ENCODE measurements at places on chromosomes 3 and 15.

- peak; percentile 48 for DNase-seq
These were observed 202.8 kb upstream of the MRPL3 start for GRCh38 chr3:131705558-131706051.

GRCh38 chr3:130093741-130094391 is 12.2 kb downstream of the ALG1L2 start:
- no peak for DNase-seq

GRCh38 chr3:197528190-197528589 is 27.6 kb downstream of the BDH1 start:
- no peak for DNase-seq

DNA sequence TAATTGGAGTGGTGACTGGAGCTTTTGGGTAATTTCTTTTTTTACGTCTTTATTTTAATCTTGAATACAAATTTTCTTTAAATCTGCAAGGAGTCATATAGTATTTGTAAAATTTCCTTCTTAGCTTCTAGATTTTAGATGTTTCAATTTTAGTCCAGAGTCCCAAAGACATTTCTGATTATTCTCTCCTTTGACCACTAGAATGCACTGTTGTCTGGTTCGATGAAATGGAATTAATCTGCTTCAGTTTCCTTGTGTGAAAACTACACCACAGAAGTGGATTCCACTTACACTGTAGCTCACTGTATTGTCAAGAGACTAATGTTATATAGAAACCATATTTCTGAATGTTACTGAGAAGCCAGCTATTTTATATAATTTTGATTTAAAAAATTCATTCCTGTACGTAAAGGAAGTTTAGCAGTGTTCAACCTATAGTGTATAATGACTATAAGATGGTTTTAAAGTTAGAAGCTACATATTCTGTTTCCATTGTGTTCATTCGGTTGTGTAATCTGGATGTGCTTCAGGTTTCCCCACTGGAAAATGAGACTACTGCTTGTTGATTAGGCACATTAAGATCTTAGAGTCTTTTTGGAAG is 6.1 kb downstream of the GRAMD1C start:
- DNase-seq: no peak

GRCh38 chr15:25848784-25849156 is 14.4 kb downstream of the ATP10A start:
- peak; percentile 28 for DNase-seq

- no peak for DNase-seq
These were observed 33.3 kb downstream of the CA12 start for GRCh38 chr15:63348392-63348791.

DNA sequence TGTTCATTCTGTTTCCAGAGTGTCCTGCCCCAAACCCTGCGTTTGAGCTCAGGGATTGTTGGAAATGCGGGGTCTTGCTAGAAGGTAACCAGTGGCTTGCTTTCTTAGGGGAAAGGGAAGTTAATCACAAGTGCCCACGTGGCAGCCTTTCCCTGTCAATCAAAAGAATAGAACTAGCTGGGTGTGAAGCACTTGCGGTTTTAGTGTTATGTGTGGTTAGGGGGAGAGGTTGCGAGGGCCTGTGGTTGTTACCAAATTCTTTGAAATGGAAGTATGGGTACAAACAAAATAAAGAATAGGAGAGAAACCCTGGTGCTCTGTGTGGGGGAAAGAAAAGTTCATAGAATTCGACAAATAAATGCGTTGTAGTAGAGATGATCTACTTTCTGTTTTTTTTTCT is 67.6 kb downstream of the FNDC3B start:
- no peak for DNase-seq

DNA sequence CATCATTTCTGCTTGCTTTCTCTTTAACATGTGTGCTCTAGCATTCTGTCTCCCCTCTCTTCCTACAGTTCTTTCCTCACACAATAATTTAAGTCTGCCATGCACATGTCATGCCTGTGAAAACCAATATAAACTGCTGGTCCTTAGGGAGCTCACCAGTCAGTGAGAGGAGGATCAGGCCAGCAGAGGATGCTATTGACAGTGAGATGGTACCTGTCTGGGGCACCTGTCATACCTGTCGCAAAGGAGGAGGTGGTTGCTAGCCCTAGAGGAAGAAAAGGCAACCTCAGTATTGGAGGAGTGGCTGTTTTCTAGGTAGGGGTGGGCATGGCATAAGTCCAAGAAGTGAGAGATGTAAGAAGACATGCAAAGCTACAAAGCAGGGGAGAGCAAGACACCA is 194.6 kb downstream of the GABRG3 start:
- DNase-seq: no peak

DNA sequence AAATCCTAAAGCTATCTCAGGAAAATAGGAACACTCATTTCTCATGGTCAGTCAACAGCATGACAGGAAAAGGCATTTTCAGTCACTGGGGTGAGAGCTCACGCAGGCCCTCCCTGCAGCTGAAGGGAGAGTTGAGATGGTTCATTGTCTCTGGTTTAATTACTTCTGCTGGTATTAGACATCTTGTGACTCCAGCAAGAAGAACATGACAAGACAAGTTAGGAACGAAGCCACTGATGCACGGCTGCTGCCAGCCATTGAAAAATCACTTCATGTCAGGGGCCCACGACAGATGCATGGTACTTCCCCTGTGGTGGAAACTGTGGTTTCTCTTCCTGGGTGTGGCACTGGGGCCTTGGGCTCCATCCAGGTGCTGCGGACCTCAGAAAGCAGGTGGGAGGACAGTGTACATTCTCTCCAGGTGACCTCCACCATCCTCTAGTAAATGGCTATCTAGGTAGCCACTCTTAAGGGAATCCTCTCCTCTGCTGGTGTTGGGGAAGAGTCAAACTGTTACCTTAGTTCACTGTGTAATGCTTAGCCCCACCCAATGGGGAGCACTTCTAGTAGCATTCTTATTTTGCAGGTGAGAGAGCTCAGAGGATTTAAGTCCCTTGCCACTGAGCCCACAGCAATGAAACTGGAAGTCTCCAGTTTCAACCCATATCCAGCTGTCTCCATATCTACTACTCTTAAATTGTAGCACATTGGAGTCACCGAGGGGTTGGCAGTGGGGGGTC is 274.2 kb downstream of the LRTM1 start:
- no peak for DNase-seq

DNA sequence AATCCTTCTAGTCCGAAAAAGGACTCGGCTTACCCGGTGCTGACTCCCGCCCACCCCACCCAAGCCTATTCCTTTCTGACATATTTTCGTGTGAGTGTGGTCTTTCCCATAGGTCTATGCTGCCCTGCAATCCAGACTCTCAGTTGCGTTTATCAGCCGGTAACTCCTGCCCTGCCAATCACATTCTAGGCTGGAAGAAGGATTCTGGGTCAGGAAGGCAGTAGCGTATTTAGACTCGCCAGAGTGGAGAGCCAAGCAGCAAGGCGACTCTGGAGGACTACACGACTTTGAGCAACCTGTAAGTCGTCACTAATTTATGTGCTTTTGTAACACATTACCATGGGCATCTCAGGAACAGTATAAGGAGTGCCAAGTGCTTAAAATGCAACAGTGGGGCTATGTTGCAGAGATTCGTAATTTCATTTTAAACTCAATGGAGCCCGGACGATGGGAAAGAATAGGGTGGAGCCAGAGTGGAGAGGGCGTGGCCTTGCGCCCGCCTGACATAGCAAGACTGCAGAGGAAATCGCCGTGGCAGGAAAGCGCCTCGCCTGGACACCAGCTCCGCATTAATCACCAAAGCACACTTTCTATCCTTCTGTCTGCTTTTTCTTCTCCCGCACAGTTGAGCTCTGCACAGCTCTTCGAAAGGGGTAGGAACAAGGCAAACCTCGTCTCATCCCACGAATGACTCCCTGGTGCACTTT is 1044.2 kb downstream of the AGBL1 start:
- DNase-seq: no peak

- no peak for DNase-seq
These were observed 5.2 kb upstream of the SPINK8 start for GRCh38 chr3:48338635-48339034.

Data from NT2/D1 (cell line).